NCI-H226 (cell line): ENCODE measurements at places on chromosomes 16 and 17.

GRCh38 chr17:2243953-2244352, 59.6 kb downstream of the SMG6 start:
- DNase-seq: no peak

DNA sequence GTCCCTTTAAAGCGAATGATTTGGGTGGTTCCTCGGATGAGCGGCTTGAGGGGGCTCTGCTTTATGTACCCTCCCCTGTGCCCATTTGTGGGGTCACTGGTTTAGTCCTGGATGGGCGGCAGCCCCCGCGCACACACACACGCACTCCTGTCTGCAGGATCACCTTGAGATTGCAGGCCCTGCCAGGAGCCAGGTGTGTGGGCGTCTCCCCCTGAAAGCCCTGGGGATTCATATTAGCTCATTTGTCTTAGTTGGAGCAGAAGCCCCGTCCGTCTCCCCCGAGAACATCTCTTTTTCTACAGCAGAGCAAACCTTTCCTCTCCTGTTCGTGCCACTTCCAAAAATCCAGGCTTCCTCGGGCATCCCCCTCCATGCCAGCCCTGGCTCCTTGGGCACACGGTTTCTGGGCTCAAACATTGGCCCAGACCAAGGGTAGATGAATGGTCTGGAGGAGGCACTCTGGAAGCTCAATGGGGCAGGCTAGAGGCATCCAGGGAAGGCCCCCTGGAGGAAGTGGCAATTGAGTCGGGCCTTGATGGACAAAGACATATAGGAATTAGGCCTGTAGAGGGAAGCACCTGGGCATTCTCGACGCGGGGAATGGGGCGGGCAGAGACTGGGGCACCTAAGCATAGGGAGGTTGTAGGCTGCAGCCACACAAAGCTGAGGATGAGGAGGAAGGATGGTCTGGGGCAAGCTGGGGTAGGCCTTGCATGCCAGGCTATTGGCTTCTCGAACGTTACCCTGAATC, 218.5 kb upstream of the GSE1 start:
- no peak for DNase-seq

GRCh38 chr17:57256708-57257112, 387 bp downstream of the MSI2 start:
- peak; percentile 6 for DNase-seq

- no peak for DNase-seq
Observed at GRCh38 chr17:79094261-79094660, 19.6 kb downstream of the ENGASE start.

DNA sequence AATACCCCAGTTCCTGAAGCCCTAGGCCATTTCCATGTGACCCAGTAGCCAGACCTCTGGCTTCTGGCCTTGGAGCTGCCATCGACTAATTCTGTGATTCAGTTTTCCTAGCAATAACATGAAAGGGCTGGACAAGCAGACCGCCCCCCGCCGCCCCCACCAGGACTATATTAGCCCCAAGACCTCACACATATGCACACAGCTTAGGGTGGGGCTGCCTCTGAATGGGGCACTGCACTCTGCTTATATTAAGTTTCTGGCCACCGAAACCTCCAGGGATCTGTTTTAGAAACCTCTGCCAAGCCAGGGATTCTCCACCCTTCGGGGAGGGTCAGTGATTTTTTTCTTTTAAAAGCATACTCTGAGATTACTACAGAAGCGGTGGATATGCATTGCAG, 2.3 kb downstream of the RAB11FIP4 start:
- no peak for DNase-seq

- DNase-seq: peak; percentile 46
Observed at GRCh38 chr16:23145186-23145585, 4.1 kb downstream of the USP31 start.

DNA sequence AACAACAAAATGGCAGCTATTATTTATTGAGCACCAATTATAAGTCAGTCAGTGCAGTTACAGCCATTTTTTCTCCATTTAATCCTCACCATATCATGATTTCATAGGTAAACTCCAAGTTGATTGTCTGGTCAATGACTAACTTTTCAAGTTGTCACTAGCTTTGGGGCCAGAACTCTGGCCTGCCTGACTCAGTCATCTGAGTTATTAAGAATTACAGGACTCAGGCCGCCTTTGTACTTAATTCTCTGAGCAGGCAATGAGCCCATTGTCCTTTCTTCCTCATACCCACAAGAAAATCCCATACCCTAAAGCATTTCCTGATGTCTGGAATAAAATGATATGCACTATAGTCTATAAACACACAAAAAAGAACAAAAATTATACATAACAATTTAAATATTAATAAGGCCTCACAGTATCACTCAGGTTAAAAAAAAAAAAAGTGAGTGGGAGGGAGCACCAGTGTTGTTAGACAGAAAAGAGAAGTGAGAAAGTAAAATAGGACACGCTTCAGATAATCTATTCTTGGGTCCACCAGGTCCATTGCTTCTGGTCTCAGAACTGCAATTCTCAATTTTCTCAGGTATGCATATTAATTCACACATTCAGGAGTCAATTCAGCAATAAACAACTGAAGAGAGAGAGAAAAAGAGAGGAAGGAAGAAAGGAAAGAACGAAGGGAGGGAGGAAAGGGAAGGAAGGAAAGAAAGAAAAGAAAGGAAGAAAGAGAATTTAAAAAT, 70.2 kb downstream of the SPAG9 start:
- no peak for DNase-seq

GRCh38 chr16:4771646-4772045, 4.7 kb upstream of the ZNF500 start:
- no peak for DNase-seq

GRCh38 chr16:31083081-31083480, 5.7 kb downstream of the PRSS53 start:
- no peak for DNase-seq

DNA sequence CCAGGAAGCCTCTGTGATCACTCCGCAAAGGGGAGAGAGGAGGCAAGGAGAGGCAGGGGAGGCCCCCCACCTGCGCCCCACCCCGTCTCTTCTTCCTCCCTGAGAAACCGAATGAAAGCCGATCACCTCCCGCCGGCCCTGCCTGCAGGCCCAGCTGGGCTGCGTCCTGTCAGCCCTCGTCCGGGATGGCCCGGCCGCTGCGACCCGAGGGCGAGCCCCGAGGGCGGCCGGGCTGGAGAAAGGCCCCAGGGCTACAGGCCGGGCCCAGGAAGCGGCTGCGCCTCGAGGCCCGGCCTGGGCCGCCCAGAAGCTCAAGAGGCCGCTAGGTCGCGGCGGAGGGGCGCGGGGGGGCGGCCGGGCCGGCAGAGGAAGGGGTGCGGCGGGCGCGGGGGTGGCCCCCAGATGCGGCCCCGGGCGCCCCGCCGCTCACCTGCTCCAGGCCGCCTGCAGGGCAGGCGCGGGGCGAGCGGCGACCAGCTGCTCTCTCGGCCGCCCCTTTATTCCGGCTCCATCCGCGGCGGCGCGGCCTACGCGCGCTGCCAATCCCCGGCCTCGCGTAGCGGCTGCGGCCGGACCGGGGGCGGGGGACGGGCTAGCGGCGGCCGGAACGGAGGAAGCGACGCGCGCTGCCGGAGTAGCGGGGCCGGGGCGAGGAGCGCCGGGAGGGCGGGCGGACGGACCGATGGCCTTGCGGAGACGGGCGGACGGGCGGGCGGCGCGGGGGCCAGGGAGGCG, at the start of gene ZNF319:
Gene ZNF319 (minus strand): TSS at position 702 of the 735 bp plus-strand sequence. CDS start 2,407 bp downstream, outside the sequence.
- DNase-seq: peak; percentile 22

DNA sequence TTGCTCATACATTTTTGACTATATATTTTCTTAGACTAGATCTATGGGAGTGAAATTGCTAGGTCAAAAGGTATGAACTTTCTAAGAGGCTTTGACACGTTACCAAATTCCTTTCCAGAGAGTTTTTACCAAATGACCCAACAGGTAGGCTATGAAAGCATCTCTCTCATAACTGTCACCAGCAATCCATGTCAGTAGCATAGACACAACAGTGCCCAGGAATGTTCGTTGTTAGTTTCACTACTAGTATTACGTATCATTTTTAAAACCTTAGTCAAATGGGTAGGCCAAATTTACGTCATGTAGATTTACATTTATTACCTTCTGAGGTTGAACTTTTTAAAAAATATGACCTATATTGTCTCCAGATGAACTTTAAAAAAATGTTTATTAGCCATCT, 66.8 kb downstream of the MARCHF10 start:
- no peak for DNase-seq

- no peak for DNase-seq
Observed at GRCh38 chr16:52515068-52515671, 31.8 kb downstream of the TOX3 start.

DNA sequence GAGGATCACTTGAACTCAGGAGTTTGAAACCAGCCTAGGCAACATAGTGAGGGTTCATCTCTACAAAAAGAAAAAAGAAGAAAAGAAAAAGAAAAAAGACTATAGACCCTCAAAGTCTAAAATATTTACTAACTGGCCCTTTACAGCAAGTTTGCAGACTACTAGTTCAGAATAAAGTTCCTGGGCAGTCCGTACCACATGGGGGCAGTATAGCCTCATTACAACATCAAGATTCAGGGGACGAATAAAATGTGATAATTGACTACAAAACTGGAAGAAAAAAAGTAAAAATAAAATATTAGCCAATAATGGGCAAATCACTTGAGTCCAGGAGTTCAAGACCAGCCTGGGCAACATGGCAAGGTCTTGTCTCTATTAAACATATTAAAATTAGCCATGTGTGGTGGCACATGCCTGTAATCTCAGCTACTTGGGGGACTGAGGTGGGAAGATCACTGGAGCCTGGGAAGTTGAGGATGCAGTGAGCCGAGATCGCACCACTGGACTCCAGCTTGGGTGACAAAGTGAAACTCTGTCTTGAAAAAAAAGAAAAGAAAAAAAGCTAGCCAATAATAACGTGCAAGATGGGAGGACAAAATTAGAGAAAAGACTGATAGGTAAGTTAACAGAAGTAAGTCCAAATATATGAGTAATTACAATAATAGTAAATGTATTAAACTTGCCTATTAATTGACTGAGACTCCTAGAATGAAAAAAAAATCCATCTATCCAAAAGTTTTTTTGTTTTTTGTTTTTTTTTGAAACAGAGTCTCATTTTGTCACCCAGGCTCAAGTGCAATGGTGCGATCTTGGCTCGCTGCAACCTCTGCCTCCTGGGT, 129.4 kb upstream of the SEC14L1 start:
- peak; percentile 17 for DNase-seq

DNA sequence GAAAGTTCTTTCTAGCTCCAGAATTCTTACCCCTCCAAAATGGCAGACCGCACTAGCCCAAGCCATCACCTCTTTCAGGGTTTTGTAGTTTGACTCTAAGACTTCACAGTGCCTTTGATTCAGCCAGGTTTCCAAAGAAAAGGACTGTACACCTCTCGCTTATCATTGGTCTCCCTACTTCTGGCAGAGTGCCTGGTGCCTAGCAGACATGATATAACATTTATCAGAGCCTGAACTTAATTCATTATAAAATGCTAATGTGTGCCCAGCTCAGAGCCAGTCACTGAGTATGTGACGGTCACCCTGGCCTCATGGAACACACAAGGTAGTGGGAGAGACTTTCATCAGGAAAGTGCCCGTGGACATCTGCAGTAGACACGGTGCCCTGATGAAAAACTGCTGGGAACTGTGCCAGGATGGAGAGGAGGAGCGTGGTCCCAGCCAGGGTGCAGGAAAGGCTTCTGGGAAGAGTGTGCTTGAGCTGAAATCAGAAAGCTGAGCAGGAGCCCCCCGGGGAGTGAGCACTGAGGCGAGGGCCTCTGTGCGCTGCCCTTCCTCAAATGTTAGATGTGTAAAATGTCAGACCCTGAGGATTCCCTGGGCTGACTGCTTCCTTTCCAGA, 34.3 kb upstream of the LGALS9 start:
- DNase-seq: no peak

GRCh38 chr17:9974448-9975381, 69.6 kb upstream of the RCVRN start:
- no peak for DNase-seq

DNA sequence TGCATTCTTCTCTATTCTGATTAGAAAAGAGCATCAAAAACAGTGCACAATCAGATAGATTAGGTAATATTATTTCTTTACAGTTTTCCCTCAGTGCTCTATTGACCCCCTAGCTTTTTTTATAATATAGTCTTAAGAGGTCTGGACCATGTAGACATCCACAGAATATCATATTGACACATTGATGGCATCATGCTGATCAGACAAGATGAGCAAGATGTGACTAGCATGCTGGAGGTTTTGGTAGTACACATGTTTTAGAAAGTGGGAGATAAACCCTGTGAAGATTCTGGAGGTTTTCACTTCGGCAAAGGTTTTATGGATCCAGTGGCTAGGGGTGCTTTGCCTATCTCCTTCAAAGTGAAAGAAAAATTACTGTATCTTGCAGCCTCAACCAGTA, 2.8 kb upstream of the ABCA8 start:
- DNase-seq: no peak

GRCh38 chr17:55144518-55144917, 120.2 kb upstream of the HLF start:
- DNase-seq: no peak

- no peak for DNase-seq
Observed at GRCh38 chr16:4407543-4408322, 8.7 kb downstream of the CORO7 start.

DNA sequence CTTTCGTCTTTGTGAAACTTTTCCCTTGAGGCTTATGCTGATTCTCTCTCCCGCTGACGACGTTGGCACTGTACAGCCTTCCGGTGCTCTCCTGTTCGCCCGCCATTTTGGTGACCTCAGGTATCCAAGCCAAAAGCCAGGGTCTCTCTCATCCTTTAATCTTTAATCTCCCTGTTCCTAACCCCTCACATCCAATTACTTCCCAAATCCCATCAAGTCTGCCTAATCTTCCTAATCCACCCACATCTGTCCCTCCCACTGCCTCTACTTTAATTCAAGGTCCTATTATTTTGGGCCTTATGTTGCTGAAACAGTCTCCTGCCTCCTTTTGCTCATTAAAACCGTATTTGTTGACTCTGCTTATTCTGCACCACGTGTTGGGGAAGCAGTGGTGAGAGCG, 7.3 kb downstream of the WRAP53 start:
- DNase-seq: no peak

DNA sequence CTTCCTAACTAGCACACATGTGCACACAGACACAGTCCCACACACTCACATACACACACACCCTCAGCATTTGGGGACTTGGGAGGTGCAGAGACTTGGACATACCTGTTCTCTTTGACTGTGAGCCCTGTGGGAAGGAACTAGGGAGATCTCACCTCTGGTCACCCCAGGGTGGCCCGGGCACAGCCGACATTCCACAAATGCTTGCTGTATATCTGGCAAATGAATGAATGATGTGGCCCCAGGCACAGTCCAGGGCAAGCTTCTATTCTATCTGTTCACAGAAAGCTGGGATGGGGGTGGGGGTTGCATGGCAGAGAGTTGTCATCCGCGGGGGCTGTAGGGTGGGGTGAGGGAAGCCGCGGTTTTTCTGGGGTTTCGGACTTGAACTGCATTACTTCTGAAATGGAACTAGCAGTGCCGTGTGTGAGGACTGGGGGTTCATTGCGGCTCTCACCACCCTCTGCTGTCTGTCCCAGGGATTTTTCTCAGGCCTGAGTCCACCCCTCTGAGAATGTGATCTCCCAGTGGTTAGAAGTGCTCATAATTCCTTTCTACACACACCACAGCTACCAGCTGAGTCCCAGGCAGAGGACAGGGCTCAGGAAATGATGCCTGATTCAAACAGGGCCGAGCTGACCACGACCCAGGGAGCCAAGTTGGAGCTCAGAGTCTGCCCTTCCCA, 3.3 kb upstream of the RIPOR1 start:
- DNase-seq: peak; percentile 68
